ENCODE measurements at places on chromosomes 2 and 18. TPM values are rescaled to one million over a fixed set of nuclear protein-coding genes. Genes with fewer than 3 reads are reported as not detected.

DNA sequence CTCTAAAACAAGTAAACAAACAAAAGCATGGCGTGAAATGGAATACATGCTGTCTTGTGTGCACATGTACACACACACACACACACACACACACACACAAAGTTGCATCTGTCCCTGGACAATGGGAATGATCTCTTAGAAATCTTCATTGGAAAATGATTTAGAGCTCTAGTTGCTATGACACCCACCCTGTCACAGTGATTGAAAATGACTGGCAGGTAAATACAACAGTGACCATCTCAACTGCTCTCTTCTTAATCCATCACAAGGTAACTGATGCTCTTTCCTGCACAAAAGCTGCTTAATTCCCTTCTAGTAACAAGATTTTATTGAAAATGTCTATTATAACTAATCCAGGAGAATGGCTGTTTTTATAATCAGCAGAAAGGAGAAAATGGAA lies 1011.7 kb upstream of the GYPC start:
- DNase-seq = no peak

GRCh38 chr2:8643250-8643995 lies 38.4 kb upstream of the ID2 start:
- no peak for DNase-seq

- DNase-seq = no peak
These were observed 101.1 kb downstream of the LDLRAD4 start for GRCh38 chr18:13319629-13320028.

- no peak for DNase-seq
These were observed 20.5 kb downstream of the ODC1 start for GRCh38 chr2:10427618-10427949.

- DNase-seq = no peak
These were observed 47.8 kb upstream of the GALNT13 start for GRCh38 chr2:153823880-153824279.

DNA sequence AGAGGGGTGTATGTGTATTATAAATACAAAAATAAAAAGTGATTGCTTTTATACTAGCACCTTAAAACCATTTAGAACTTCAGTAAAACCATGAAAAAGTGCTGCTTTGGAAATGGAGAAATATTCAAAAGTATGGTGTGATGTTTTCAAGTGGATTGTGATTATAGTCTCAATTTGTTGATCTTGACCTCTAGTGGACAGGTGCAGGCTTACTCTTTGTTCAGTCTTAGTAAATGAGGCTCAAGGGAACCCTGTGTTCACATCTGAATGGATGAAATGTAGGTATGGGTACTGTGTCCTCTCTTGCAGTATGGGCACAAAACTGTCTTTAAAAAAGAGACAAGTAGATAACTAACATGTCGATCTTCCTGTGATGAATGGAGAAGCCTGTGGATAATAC lies 145.8 kb downstream of the MCFD2 start:
- no peak for DNase-seq

DNA sequence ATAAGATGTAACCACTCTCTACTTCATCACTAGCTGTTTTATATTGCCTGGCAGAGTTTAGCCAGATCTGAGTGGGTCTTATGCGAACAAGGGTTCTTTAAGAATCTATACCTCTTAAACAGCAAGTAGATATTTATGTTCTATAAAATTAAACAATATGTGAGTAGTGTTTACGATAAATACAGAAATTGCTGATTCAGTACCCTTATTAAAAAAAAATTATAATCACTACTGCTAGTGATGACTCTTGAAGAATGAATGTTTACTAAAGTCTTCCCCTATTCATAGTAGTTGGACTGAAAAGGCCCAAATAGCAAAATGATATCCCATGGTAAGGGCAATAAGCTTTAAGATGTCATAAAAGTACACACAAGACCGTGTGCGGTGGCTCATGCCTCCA lies 98.7 kb upstream of the DTNB start:
- DNase-seq = no peak

Gene VIT
- 12.4 TPM for total RNA-seq

- peak; percentile 67 for DNase-seq
These were observed 30.1 kb upstream of the SERPINE2 start for GRCh38 chr2:224069172-224069571.

DNA sequence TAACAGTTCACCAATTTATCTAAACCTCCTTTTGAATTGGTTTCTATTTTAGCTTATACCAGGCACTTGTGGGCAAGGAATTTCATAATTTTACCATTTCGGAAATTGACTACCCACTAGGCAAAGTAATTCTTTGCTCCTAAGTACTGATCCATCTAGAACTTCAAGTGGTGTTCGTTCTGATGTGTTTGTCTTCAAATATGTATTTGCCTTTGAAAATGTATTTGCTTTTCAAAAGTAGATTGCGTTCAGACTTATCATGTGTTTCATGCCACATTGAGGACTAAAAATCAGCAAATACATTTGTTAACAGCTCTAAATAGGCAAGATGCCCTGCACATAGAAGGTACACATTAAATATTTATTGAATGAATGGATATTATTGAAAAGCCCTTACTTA lies 26.7 kb downstream of the IFIH1 start:
- DNase-seq = no peak

- no peak for DNase-seq
These were observed 63.4 kb downstream of the LCLAT1 start for GRCh38 chr2:30510409-30510808.

Gene LYG2
- not detected for total RNA-seq

Gene HOXD11
- total RNA-seq = not detected

GRCh38 chr2:105999211-105999989 lies 194.7 kb downstream of the UXS1 start:
- no peak for DNase-seq

Gene TBR1
- total RNA-seq = not detected

Gene GLI2
- 3.8 TPM for total RNA-seq

DNA sequence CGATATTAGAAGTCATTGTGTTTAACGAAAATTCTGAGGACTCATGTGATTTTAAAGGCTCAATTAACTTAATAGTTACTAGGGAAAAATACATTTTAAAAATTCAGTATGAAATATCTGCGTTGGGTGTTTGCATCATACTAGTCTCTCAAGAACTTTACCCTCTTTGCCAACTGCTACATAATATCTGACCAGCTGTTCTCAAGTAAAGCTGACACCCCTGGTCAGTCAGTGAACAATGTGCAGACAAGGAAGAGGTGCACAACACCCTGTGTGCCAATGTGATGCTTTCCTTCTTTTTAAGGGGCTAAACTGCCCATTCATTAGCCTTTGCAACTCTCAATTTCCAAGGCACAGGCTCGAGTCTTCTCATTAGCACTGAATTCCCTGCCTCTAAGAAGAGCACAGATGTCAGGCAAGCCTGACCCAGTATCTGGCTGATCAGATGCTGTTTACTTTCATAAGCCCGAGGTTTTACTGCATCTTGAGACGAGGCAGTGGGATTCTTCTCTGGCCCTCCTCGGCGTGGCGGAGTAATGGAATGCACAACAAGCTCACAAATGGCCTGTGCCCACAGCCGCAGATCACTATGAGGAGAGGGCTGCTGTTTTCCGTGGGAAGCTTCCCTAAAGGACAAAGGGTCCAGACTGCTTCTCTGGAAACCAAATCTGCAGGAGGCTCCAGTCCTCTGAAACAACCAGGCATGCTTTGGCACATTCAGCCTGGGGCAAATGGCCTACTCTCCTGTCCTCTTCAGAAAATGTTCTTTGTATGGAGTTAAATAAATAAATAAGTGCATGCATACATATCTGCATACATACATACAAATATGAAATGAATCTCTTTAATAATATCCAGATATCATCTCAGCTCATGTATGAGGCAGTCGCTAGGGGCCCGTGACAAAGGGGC lies 240.3 kb downstream of the ZNF521 start:
- no peak for DNase-seq

DNA sequence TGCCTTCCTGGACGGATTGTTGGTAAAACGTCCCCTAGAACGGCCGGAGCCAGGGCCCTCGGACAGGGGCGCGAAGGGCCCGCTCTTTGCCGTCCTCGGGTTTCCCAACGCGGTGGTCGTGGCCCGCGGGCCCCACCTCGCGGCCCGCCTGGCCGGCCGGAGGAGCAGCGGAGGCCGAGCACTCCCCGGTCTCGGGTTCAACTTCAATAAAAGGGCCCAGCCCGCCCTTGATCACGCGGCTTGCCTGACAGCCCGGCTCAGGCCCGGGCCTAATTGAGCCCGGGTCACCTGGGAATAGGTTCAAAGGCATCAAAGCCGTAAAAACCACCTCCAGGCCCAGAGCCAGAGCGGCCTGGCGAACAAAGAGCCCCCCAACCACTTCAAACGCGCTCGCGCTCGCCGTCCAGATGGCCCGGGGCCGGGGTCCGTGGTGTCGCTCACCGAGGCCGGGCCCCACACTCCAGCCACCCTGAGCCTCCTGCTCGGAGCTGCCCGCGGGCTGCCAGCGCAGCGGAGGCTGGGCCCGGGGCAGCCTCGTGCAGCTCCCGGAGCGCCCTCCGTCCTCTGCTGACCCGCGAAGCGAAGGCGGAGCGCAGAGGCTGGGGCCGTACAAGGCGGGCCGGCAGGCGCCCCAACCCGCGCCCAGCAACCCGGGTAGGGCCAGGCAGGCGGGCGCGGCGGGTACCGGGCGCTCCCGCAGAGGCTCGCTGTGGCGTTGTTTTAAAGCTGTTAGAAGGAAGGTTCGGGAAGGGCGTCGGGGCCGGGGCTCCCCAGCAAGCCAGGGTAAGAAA lies 1.1 kb upstream of the TWIST2 start:
- DNase-seq = no peak

- no peak for DNase-seq
These were observed 67.1 kb upstream of the CTDP1 start for GRCh38 chr18:79612291-79613108.

Gene SERPINB4
- total RNA-seq = not detected

- peak; percentile 92 for DNase-seq
These were observed 722 bp downstream of the BAZ2B start for GRCh38 chr2:159615367-159616285.

- no peak for DNase-seq
These were observed 189.2 kb downstream of the FAM210A start for GRCh38 chr18:13537022-13537780.

Gene GAL3ST2
- not detected for total RNA-seq

DNA sequence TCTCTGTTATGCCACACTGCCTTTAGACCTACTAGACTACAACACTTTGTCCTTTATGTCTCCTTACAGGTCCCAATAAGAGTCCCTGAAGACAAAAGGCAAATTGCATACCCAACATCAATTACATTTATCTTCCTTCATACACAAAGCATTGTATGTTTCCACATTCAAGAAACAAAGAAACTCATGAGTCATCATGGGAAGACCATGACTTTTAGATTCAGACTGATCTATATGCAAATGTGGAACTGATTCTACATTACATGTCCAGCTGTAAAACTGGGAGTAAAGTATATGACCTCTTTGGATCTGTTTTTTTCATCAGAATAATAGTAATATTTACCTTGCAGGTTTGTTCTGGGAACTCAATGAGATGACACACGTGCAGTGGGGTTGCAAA lies 25.2 kb upstream of the HNMT start:
- DNase-seq = no peak

DNA sequence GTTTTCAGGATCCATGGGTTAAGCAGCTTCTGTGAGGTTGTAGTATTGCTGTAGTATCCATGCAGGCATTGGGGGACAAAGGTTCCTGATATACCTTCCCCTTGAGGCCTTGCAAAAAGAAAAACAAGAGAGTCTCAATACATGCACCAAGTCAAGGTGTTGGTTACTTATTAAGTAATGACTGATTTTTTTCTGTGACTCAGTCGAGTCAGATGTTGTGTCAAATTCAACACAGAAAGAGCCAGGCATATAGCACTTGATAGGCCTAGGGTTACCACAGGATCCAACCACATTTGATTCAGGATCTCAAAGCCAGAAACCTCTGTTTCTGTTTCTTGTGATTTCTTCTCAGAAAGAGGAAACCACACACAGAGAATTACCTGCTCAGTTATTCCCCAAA lies 24.9 kb upstream of the CD8A start:
- no peak for DNase-seq

- no peak for DNase-seq
These were observed 121.5 kb downstream of the LTBP1 start for GRCh38 chr2:33068261-33068660.

- peak; percentile 75 for DNase-seq
These were observed 56.2 kb downstream of the EMILIN2 start for GRCh38 chr18:2903006-2903405.

- peak; percentile 78 for DNase-seq
These were observed 21.4 kb upstream of the SPIRE1 start for GRCh38 chr18:12679183-12679786.

Gene MARCHF4
- total RNA-seq = not detected

- no peak for DNase-seq
These were observed 24.1 kb downstream of the PLCD4 start for GRCh38 chr2:218631837-218632236.

Gene SPP2
- total RNA-seq = not detected

Gene CXCR1
- 0.58 TPM for total RNA-seq

DNA sequence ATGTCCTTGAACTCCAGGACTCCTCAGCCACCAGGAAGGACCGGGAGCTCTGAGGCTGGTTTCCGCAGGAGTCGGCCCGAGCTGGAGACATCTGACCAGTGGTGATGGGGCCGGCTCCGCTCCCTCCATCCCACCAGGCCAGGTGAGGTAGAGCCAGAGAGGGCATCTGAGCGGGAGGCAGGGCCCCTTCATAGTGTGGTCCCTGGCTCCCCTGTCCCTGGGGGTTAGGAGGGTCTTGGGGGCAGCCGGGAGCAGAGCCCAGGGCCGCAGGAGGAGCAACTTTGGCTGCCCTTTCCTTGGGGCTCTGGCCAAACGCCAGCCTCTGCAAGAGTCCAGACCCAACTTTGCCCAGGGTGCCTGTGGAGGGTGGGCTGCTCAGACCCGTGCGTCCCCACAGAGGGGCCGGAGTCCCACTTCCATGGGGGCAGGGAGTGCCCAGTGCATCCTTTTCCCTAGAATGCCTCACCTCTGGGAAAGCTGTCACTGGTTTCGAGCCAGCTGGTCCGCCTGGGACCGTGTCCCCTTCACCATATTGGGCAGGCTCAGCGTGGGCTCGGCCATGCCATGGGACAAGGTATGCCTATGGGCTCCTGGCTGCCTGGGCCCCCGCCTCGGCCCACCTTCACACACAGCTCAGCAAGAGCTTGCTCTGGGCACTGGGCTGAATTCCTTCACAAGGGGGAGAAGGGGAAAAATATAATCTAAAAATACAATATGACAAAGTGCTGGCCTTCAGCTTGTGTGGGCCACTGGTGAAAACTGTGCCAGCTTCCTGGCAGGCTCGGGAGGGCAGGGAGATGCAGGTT lies 148.6 kb downstream of the TWIST2 start:
- DNase-seq = no peak

DNA sequence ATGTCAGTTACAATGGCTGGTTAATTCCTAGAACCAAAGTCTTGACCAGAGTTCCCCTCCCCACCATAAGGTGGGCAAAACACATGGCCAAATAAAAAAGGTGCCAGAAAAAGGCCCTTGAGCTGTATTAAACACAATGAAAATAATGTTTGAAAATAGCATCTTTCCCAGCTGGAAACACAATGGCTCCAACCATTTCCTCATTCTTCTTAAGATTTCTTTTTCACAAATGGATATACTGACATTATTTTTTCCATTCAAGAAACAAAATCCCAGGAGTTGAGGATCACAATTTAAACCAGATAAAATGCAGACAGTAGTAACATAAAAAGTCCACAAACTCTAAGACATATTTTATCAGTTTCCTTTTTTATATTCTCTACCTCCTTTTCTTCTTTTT lies 143.8 kb downstream of the EXOC6B start:
- no peak for DNase-seq
